ENCODE measurements at places on chromosomes 5 and 9.
A peak's percentile ranks its signal among the peaks of the same experiment; 100 is the strongest.

- no peak for DNase-seq
These were observed 124.5 kb upstream of the GNA14 start for GRCh38 chr9:77772646-77773045.

DNA sequence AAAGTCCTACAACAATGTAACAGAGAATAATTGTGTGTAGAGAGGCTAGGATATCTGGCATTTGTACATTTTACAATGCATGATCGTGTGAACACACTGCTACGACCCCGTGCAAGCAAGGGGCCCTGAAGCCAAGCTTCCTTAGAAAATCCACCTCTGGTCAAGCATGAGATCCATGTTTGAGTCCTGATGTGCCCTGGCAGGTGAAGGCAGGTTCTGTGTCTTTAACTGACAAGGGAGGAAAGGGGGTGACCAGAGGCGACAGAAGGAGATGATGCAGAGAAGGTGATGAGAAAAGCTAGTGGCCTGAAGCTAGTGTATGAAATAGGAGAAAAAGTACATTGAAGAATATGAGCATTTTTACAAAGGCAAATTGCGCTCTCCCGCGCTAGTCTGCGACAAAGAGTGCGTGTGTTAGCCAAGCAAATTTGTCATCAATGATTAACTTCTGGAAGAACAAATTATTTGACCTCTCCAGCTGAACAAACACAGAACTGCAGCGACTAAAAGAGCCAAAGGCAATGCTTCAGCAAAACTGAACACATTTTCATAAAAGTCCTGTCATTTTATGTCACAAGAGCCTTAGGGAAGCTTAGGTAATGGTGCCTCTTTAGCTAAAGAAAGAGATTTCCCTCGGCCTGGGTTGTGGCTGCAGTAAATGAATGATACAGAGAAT is 101.7 kb upstream of the DAPK1 start:
- peak; percentile 40 for DNase-seq

DNA sequence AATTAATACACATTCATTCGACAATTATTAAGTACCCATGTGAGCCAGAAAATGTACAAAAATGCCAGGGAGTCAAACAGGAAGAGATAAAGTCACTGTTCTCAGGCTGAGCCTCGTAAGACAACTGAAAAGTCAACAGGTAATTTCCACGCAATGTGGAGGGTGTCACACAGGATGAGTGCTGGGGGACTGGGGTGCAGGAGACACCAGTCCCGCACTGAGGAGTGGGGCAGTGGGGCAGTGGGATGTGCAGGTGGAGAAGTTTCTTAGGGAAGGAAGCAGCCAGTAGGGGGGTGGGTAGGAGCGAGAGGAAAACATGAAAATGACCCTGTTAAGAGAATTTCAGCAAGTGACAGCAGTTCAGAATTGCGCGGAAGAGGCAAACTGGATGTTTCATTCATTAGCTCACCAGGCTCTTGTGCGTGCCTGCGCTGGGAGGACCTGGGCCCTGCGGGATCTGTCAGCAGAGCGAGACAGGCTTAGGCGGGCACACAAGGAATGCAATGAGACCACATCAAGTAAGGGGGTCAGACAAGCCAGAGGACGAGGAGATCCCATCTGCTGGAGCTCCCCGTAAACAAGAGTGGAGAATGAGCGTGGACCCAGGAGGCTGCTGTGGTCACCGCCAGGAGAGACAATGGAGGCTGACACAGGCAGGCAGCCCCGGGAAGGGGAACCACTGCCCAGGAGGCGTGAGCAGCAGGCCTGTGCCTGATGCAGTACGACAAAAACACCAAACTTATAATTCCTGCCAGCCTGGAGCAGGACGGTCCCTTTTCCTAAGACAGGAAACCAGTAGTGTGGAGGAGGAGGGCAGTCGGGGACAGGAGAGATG is 21.0 kb downstream of the CAMSAP1 start:
- peak; percentile 28 for DNase-seq

DNA sequence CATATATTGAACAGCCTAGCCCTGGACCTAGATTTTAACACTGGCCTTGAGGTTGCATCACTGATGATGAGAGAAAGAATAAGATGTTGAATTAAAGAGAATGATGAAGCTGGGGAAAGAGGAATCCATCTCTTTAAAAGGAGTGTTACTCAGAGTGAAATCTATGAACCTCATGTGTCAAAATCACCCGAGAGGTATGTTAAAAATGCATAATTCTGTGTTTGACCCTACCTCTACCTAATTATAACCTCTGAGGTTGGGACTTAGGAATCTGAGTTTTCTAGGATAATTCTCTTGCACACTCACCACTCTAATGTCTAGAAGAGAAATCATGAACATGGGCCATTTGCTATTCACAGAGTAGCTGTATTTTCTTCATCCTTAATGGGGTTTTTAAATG is 479.4 kb downstream of the ENC1 start:
- DNase-seq, result no peak

- DNase-seq, result peak; percentile 89
These were observed 2.1 kb downstream of the SYNPO start for GRCh38 chr5:150642567-150642927.

DNA sequence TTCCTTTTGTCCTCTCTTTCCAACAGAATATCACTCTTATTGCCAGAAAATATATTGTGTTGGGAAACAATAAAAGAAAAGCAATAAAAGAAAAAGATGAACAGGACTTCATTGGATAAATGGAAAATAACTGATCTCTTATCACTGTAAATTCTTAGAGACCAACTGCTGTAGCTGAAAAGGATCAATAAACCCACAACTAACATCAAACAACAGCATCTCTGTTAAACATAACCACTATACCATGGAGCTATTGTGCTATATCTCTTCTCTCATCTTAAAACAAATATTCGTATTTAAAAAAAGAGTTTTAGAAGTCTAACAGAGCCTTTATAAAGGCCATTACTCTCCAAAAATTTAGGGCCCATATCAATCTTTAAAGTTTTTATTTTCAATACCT is 502.4 kb downstream of the TMEM232 start:
- no peak for DNase-seq

DNA sequence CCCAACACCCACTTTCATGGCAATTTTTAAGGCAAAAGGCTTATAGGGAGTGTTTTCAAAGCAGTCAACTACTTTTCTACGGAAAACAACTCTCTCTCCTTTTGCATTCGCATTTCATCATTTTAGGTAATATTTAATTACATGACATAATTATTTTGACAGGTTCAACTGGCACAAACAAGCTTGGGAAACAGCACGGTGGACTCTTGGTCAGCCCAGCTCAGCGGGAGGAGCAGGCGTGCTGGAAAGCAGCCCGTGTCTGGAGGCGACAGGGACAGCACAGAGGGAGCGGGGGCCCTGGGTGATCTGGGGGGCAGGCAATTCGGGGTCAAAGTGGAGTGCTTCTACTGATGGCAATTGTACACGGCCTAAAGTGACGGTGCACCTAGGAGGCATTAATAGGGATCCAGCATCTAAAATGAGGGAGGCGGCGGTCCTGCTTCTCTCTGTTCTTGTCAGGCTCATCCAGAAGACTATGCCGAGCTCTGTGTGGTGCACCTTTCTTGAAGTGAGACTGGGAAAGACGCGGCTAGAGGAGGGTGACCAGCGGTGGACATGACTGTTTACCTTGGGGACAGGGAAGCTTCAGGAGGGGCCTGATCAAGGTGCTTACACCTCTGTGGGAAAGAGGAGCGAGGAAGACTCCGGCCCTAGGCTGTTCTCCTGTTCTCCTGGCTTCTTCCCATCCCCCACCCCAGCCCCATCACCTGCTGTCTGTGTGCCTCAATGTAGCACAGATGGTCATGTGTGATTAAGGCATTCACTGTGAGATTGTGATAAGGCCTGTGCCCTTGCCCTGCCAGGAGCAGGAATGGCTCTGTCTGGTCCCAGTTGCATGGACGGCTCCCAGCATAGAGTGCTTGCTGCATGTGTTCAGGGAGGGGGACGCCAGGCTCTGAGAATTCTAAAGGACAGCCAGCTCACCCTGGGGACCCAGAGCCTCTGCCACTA is 3.4 kb downstream of the MYMK start:
- no peak for DNase-seq

DNA sequence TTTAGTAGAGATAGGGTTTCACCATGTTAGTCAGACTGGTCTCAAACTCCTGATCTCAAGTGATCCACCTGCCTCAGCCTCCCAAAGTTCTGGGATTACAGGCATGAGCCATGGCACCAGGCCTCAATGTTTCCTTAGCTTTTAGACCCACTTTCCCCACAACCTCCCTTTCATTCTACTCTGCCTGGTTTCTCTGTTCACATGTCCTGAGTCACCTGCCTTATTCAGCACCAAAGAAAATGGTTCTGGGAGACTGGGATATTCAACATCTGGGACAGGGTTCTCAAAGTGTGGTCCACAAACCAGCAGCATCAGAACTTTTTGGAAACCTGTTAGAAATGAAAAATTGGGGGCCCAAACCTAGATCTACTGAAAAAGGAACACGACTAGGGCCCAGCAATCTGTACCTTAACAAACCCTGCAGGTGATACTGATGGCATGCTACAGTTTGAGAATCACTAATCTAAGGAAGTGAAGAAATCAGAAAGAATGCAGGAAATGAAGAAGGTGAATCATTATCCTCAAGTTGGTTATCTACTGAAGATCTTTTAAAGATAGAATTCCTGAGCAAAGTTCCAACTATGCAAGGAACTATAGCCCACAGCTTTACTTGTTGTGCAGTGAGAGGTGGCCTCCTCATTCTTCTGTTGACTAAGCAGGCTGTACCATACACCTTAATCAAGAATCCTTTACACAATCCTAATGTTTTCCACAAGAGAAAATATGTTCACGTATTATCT is 51.8 kb upstream of the CTNNAL1 start:
- DNase-seq, result no peak

DNA sequence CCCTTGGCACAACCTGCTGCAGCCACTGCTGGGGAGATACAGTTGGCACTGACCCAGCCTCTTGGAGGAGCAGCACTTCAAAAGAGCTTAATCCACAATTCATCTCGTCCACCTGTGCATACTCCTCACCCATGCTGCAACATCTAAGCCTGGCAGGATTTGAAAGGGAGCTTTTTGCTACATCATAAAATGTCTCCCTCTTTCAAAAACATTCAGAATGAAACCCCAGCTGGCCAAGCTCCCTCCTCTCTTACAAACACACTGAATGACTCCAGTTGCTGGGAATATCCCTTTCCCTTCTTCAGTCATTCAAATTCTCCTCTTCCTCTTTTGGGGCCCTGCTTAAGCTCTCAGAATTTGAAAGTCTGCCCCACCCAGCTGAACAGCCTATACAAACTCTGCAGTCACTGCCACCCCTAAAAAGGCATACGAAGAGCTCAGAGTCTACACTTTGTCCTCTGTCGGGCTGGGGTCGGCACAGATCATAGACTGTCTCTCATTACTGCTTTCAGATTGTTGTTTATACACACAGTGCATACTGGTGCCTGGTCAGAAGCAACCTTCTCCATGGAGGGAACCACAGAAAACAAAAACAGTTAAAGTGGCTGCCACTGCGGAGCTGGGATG is 8.8 kb upstream of the C5orf15 start:
- DNase-seq, result peak; percentile 72

- DNase-seq, result peak; percentile 54
These were observed 258.6 kb downstream of the CRB2 start for GRCh38 chr9:123614306-123615263.

GRCh38 chr9:136259517-136259813 is 13.9 kb upstream of the QSOX2 start:
- no peak for DNase-seq

- DNase-seq, result no peak
These were observed 33.3 kb downstream of the GPBP1 start for GRCh38 chr5:57207007-57207653.

DNA sequence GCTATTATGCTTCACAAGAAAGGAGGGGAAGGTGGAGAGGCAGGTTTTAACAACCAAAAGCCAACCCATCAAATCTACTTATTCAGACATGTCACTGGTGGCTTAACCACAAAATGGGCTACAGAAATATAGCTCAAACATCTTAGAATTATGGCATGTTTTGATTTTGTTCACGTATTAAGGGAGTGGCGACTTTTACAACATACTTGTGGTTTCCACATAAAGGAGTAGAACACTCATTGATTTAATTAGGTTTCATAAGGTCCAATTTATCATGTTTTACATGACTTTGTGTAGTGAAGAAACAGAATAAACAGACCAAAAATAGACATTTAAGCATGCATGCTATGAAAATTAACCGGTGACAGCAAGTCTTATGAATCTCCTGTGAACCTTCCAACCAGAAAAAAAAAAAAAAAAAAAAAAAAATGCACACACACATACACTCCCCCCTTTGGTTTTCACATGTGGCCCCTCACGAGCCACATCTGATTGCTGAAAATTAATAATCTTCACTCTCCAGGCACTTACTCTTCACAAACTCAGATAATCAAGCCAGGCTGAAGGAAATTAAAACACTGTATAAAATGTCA is 5.4 kb downstream of the ZNF608 start:
- peak; percentile 25 for DNase-seq

GRCh38 chr9:128072144-128073021 is 4.4 kb downstream of the SLC25A25 start:
- peak; percentile 91 for DNase-seq

DNA sequence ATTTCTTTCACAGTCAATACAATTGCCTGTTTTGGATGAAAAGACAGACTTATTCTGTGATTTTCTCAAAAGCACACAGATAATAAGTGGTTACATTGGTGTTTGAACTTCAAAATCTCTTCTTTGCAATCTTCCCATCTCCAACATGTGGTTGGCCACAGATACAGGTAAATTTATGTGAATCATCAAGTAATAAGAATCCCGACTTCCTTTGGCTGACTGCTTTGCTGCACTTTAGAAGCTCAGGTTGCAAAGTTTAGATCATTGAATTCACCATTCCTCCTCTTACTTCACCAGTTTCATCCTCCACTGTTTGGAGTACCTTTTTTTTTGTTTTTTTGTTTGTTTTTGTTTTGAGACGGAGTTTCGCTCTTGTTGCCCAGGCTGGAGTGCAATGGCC is 56.5 kb upstream of the ADRB2 start:
- DNase-seq, result no peak

DNA sequence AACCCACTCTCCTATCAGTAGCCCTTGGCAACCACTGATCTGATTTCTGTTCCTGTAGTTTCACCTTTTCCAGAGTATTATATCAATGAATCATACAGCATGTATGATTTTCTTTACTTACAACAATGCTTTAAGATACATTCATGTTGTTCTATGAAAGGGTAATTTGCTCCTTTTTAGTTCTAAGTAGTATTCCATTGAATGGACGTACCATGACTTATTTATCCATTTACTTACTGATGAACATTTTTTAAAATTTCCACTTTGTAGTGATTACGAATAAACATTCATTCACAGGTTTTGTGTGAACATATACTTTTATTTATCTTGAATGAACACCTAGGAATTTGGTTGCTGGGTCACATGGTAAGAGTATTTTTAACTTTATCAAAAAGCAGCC is 620.8 kb downstream of the HTR1A start:
- DNase-seq, result no peak

DNA sequence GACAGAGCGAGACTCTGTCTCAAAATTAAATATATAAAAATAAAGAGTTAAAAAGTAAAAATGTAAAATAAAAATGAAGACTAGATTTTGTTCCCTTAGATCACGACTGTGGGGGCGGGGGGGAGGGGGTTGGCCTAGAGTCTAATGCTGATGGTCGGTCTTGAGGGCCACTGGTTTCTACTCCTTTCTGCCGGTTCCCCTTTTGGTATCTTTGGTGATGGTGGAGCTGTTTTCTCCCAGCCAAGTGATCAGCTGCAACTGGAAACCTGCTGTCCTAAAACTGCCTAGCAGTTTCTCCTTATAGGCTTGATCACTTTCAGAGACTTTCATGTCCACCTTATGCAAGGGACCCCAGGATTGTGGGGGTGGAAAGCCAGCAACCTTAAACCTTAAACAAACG is 1.1 kb downstream of the SRD5A1 start:
- DNase-seq, result no peak

- no peak for DNase-seq
These were observed 18.7 kb upstream of the HMHB1 start for GRCh38 chr5:143793249-143793648.

All from tongue (tissue), 3 donors.